Suppressor macrophage treated with lipopolysaccharide for 1 hour (primary cell): ENCODE measurements at places on chromosomes 2 and 18.
A peak's percentile ranks its signal among the peaks of the same experiment; 100 is the strongest.

- no peak for DNase-seq
Observed at GRCh38 chr2:98809116-98809515, 78.2 kb upstream of the MGAT4A start.

DNA sequence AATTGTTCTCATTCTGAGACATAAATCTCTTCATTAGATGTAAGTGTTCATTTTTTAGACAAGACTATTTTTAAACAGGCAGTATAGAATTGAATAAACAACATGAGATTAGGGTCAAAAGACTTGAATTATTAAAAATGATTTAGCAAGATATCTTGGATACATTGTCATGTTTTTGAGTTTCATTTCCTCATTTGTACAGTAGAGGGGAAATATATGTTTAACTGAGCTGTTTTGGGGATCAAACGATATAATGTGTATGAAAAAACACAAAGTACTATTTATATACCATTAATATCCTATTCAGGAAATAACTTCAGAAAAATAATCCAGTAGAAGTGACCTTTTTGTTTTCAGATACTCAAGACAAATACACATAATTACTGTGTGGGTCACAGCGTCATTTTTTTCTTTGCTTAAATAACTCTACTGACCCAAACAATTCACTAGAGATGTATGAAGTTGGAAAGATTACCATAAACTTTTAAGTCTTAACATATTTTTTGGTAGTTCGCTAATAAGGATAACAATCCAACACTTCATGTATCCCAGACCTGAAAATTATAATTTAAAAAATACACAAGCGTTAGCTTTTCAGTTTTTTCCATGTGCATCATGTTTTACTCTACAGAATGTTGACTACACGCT lies 896 bp upstream of the ASXL3 start:
- no peak for DNase-seq

DNA sequence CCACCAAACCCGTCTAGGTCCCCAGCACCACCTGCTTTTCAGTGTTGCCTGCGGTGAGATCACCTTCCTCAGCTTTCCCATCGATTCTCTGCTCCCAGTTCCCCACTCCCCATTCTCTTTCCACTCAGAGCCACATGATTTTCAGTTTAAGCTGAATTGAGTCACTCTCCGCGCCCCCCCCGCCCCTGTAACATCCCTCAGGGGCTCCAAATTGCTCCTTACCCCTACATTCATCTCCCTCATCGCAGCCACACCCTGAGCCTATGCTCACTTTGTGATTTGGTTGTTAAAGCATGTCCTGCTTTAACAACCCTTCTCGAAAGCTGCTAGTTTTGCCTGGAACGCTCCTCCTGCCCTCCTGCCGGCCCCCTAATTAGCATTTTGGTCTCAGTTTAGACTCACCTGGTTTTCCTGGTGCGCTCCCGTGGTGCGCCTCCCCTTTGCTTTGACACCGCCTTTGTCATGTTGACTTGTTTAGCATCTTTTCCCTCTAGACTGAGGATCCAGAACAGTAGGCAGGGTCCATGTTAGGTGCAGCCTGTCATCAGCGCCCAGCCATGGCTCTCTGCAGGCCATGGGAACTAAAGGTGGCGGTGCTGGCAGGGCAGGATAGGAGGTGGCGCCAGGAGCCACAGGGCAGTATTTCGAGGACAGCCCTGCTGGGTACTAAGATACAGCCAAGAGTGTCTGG lies 60.8 kb downstream of the ST3GAL5 start:
- DNase-seq = no peak

DNA sequence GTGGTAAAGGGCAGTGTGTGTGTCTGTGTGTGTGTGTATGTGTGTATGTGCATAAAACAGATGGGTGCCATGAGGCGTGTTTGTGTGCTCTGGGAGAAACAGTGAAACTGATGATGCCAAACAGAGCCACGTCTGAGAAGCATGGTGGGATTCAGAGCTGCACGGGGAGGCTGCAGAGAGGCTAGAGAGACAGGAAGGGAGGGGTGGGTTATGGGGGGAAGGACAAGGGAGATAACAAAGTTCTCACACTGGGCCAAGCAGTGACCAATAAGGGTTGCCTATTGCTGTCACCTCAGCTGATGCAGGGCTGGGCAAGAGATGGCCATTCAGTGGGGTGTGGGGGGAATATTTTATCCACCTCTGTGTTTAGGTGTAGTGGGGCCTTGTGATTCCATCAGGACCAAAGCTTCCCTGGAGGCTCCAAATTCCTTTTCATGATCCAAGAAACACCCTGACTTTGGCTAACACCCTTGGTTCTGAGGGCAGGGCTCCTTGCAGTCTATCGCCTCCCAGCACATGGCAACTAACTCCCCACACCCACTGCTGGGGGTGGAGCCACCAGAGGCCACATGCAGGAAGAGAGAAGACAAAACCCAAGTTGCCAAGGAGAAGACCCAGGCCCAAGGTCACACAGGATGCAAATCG lies 54.2 kb upstream of the POMC start:
- DNase-seq = no peak

DNA sequence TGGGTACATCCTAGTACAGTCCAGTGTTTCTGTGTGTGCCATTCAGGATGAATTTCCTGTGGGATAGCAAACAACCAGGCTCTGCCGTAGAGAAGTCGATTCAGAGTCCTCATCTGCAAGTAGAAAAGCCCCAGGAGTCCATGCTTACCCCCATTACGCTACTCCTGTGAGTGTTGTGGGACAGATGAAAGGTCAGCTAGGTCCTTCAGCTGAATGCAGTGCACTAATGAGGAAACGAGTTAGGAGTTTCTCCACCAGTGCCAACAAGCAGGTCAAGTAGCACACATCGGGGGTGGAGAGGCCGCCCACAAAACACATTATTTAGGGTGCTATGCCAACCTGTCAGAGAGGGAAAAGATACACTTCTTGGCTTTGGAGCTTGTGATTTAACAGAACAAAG lies 2.5 kb upstream of the GPR39 start:
- DNase-seq = no peak

DNA sequence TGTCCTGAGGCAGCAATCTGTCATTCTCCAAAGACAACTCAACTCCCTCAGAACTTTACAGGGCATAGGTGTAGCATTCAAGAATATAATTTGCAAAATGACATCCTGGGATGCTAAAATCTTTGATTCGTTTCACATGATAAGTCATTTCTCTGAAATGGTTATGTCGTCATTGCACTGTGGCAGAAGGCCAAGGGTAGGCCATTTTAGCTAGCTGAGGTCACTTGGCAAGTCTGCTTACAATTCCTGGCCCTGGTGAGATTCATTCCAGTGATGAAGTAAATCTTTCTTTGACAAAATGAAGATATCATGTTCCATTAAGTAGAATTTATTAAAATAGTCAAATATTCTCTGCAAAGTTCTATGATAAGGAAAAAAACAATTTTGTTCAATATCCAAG lies 1410.3 kb upstream of the LRRTM1 start:
- no peak for DNase-seq

DNA sequence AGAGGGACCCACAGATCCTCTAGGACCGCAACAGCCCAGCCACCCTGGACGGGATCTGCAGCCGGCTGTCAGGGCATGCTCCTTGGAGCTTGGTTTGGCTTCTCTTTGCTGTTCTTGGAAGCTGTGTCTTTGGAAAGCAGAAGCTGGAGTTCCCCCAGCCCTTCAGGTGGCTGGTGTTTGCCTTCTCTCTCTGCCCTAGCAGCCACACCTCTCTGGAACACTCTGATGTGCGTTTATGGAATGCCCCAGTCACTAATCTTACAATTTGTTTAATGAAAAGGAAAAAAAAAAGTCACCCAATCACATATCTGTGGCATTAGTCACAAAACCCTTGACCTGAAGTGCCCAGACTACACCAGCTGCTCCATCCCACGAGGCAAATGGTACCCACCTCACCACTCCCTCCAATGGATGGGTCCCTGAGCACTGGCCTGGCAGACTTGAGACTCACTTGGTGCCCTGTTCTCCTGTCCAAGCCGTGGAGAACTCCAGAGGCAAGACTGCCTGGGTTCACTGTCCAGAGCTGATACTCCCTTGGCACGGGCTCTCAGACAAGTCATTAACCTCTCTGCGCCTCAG lies 70.2 kb upstream of the DAPL1 start:
- no peak for DNase-seq

GRCh38 chr2:239307221-239307569 lies 93.6 kb downstream of the HDAC4 start:
- no peak for DNase-seq

- no peak for DNase-seq
Observed at GRCh38 chr2:44555700-44556099, 194.0 kb downstream of the CAMKMT start.

DNA sequence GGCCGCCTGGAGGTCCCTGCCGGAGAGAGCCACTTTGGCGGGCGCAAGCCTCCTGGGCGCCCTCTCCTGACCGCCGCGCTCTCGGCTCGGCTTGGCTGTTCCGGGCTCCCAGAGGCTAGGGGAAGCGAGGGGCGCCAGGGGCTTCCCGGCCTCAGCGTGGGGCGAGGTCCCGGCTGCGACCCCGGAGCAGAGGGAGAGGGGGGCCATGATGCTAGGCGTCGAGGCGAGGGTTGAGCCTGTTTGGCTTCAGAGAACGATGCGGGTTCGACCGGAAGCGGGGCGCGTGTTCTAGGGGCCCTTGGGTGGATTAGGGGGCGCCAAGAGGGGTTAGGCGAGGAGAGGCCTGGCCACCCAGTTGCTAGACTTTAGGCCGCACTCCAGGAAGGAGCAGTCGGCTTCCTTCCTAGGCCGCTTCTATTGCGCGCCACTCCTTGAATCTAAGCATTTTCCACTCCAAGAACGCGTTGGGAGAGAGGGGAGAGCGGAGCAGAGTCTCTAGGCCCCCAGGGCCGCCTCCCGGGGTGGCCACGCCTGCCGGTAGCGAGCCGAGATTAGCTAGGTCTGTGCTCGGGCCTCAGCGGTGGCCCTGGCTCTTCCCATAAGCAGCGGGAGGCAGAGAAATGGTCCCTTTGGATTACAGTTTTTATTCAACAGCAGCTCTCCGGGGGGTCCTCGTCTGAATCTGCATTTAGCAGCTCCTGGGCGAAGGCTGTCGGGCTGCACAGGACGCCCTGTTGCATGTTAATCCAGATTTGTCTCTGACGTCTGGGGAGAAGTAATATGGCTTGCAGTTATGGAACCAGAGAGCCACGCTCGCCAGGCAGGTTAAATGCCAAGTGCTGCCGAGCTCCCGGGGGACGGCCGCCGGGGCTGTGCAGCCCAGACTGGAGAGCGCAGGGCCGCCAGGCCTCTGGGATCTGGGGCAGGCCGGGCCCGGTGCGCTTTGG lies 11.3 kb downstream of the MEIS1 start:
- peak; percentile 64 for DNase-seq

GRCh38 chr2:138415985-138416384 lies 85.6 kb upstream of the SPOPL start:
- DNase-seq = no peak

- DNase-seq = no peak
Observed at GRCh38 chr2:150612957-150613710, 125.7 kb upstream of the RND3 start.

DNA sequence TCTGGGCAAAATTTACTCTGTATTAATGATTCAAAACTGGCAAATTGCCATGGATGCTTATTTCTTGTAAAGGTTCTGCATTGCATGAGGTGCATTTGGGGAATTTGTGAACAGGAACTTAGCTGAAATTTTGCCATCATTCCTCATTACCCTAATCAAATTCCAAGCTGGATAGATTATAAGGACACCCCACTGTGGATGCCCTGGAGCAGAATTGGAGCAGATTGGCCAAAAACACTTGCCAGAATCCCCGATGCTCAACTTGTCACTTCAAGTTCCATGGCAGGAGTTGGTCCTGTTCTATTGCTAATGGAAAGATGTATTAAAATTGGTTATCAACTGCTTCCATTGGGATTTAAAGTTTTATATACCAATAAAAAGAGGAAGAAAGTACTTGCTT lies 237.9 kb downstream of the CCDC102B start:
- no peak for DNase-seq

GRCh38 chr18:72727776-72728175 lies 140.0 kb downstream of the NETO1 start:
- DNase-seq = no peak

GRCh38 chr2:165952085-165952484 lies 1.5 kb downstream of the TTC21B start:
- no peak for DNase-seq

- DNase-seq = peak; percentile 33
Observed at GRCh38 chr2:222738809-222739208, 67.4 kb downstream of the MOGAT1 start.

GRCh38 chr2:12737297-12737696 lies 20.6 kb downstream of the TRIB2 start:
- no peak for DNase-seq

GRCh38 chr2:71889759-71890684 lies 257.6 kb downstream of the CYP26B1 start:
- no peak for DNase-seq

DNA sequence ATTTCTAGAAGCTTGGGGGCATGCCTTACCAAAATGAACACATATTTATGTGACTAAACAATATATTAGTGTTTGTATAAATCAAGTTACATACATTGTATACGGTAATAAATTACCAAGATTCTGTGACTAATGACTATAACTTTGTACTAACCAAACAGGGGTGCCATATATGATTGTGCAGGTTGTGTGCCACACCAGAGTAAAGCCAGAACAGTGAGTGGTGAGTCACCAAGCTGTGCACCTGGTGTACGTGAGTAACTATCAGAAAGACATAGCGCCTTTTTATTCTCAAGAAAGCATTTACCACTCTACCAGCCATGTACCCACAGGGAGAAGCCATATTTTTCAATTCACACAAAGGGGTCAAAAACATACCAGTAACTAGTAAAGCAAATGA lies 453.2 kb upstream of the PIK3C3 start:
- no peak for DNase-seq

DNA sequence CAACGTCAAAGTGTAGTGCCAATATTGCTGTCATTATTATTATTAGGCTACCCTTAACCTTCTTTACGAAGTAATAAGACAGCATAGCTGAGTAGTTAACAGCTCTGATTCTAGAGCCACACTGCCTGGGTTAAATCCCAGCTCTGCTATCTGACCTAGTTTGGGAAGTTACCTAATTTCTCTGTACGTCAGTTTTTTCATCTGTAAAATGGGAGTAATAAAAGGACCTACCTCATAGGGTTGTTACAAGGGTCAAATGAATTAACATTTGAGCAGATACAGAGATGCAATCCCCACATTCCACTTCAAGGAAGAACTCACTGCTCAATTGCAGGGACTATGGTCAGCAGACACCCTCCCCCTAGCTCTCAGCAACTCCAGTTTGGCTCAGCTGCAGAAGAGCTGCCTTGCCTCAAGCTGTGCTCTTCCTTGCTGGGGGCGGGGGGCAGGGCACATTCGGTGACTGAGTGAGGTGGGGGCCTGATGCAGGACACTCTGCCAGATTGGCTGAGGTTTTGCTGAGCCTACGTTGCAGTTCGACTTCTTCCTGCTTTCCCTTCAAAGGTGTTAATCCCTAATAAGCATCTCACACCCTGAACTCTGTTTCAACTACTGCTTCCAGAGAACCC lies 11.0 kb upstream of the LGALSL start:
- no peak for DNase-seq

- DNase-seq = no peak
Observed at GRCh38 chr2:178845566-178846457, 38.6 kb upstream of the TTN start.

GRCh38 chr2:215554689-215555498 lies 119.0 kb upstream of the FN1 start:
- no peak for DNase-seq

- DNase-seq = peak; percentile 21
Observed at GRCh38 chr2:72035518-72036172, 112.0 kb downstream of the CYP26B1 start.
